ENCODE measurements at places on chromosomes 6 and 20.

DNA sequence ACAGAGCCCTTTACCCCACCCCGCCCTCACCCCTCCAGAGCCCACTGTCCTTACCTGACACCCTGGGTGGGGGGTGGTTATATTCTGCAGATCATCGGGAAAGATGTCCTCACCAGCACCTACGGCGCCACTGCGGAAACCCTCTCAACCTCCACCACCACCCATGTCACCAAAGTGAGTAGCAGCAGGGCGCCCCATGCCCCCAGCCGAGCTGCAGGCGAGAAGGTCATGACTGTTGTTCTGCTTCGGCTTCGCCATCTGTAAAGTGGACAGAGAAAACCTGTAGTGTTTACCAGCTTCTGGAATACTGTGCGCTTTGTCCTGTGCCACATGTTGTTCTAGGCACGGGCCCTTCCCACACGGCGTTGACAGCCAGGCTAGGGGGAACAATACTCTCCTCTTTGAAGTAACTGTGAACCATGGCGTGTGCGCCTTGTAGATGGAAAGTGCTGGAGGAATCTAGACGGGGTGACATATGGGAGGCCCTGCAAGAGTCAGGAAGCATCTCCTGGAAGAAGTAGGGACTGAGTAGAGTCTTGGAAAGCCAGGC is 16.5 kb upstream of the AAR2 start:
- DNase-seq = peak; percentile 54

DNA sequence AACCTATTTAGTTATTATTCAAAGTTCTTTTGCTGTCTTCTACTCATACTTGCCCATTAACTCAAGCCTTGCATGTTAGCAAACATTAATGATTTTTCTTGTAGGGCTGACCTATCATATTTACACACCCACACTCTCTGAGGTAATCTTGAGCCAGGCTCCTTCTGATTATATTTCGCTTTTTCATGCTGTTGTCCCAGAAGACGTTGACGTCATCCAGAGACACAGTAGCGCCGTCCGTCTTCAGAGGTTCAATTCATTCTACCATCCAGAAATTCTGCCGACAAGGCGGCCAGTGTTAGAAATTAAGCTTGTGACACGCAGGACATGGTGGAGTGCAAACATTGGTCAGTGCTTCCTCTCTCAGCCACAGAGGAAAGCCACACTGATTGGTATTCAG is 584.7 kb downstream of the BMP2 start:
- DNase-seq = no peak

- DNase-seq = no peak
These were observed 821.9 kb downstream of the GRIK2 start for GRCh38 chr6:102215425-102215824.

GRCh38 chr6:22145823-22146677 is 150.8 kb downstream of the PRL start:
- peak; percentile 82 for DNase-seq

GRCh38 chr6:3213334-3213695 is 14.1 kb downstream of the TUBB2B start:
- no peak for DNase-seq

- DNase-seq = no peak
These were observed 252.8 kb upstream of the HS3ST5 start for GRCh38 chr6:114595591-114595990.

DNA sequence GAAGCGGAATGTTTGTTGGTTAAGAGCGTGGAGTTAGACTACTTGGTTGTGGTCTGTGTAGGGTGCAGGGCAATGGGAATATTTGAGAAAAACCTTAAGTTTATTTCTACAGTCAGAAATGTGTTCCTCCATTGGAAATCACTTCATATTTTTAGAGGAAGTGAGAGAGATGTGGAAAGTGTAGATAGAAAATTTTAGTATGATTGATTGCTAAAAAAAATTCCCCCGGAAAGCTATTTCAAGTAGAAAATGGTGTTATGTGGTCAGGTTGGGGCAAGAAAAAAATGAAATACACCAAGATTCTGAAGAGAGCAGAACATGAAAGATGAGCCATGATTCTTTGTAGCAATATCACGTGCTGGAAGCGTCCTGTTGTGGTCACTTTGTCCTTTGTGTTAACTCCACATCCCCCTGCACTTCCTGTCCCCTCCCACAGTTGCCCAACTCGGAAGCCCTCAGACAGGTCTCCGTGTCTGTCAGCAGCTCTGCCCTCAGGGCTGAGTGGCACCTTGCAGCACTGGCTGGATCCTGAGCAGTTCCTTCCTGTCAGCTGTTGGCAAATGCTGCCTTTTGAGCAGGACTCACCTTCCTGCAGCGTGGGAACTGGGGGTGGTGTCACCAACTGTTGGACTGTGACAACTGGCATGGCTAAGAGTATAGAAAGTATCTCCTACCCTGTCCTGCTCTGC is 137.5 kb upstream of the SLC24A3 start:
- DNase-seq = no peak

DNA sequence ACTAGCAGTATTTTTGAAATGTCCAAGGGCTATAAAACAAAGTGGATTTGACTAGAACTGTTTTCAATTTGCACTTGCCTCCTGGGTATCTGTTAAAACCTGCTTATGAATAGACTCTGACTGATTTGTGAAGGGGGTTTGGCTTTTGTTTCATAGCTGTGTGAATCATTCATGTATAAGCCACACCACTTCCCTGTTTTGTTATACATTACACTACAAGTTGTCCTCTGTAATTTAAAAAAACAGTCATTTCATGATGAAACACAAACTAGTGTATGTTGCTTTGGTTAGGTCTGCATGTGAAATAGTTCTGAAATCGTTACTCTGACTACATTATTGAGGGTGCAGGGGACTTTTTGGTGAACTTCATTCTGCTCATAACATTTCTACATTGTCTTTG is 121.7 kb downstream of the NKAIN2 start:
- DNase-seq = no peak

- DNase-seq = no peak
These were observed 60.2 kb upstream of the STX16 start for GRCh38 chr20:58590679-58591473.

- DNase-seq = no peak
These were observed 121.2 kb downstream of the PXDC1 start for GRCh38 chr6:3630258-3630835.

DNA sequence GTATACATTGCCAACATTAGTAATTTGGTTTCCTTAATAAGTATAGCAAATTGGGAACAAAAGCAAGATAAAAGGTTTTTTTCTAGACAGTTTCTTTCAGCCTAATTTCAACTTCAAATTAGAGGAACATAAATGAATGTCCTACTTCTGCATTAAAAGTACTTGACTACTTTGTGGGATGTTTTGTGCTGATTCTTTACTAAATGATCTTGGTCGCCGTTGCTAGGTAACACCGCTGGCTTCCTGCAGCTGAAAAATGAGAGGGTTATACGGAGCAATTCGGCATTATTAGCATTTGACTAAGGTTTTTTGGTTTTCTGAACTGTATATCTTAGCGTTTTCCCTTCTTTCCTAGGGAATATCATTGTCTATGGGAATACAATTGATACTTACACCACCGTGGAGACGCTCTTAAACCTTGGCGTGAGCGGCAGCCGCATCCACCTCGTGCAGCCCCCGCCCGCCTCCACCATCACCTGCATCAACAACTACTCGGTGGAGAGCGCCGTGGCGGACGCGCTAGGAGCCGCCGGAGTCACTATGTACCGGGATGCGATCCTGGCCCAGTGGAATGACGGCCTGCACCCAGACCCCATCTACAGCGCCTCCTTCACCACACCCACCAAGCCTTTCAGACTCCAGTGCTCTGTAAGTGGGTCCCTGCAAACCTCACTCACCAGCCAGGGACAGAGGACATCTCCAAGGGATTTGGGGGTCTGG is 90.9 kb upstream of the INSM1 start:
- no peak for DNase-seq

- no peak for DNase-seq
These were observed 3.2 kb downstream of the SNX21 start for GRCh38 chr20:45836841-45837240.

DNA sequence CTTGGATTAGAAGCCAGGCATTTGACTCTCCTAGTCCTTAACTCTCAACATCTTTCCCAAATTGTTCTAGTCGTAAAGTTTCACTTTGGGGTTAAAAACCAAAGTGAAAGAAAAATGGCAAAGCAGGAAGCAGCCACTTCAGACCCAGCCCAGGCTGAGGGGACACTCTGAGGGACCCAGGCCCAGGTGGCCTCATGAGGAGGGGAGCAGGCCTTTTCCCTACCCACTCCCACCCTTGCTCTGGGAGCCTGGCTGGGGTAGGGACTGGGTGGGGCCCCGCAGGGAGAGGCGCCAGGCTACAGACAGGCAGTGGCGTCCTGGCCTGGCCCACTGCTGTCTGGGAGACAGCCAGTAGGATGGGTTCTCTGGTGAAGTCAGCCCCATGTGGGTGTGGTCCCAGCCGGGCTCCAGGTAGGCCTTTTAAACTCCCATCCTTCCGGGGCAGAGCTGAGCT is 68.7 kb upstream of the MYL9 start:
- no peak for DNase-seq
